WTC11 (cell line): ENCODE measurements at places on chromosomes 13 and 19. TPM values are rescaled to one million over a fixed set of nuclear protein-coding genes. Genes with fewer than 3 reads are reported as not detected.

DNA sequence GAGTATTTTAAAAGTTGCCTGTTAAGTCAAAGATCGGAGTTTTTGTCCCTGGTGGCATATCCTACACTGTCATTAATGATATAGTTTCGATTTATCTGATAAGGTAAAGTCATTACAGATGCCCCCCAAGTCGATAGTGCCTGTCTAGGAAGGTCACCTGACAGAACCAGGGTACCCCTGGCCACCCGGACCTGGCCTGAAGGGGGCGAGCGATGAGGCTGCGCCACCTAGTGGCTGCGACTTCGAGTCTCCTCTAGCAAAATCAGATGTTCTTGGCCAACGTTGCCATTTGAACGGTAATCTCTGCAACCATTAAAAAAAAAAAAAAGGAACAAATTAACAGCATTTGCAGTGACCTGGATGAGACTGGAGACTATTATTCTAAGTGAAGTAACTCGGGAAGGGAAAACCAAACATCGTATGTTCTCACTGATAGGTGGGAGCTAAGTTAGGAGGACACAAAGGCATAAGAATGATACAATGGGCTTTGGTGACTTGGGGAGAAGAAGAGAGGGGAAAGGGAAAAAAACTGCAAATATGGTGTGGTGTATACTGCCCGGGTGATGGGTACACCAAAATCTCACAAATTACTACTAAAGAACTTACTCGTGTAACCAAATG, 565.1 kb downstream of the LIG4 start:
- peak; percentile 83 for DNase-seq

DNA sequence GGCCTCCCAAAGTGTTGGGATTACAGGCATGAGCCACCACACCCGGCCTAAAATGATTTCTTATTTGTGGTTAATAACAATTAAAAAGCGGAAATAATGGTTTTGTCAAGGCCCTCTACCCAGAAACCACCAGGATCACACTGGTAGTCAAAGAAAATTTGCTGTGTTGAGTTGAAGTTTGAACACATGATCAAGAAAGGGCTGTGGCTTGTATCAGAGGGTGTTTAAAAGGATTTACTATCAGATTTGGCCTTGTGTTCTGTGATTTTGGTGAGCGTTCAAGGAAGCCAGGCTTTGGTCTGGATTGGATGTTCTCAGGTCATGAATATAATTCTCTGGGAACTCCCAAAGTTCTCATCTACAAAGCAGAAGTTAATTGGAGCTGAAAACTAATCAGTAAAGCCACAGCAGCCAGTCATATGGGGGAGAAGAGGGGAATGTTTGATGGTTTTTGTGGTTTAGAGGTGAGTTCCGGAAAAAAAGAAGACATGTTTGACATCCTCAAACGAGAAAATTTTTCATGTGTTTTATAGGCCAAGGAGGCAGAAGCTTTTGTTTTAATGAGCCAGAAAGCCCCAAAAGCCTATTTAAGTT, 10.6 kb upstream of the ZNF556 start:
- DNase-seq: no peak

DNA sequence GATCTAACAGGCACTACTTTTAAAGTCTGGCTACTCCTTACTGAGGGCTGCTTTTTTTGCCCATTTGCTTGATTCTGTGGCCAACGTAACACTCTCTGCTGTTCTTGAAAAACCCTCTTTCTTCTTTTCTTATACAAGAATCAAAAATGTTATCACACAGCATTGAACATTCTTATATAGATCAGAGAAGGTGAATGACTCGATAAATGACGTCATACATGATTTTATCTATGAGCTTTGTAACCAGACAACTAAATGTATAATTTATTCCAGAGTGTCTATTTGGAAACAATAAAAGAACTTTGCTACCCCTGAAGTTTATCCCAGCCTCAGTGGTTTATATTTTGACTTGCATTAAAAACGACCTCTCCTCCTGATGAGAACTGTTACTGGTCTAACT, 12.4 kb downstream of the RFX2 start:
- no peak for DNase-seq

ERCC1 gene
- 43.7 to 60.6 TPM (median 60.1 TPM) in 3 replicates for total RNA-seq

DNA sequence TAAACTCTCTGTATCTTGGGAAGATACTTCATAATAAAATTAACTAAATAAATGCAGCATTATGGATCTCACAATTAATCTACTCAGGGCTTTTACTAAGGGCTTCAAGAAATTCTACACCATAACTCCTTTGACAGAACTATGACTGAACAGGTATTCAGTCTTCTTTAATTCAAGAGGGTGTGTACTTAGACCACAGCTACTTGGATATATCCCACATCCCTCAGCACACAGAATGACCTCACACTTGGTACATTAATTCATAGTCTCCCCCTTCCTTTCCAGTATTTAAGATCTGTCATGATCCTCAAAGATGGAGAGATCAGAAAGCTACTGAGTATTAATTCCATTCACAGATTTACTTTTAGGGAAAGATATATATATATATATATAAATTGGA, 11.6 kb downstream of the DIAPH3 start:
- no peak for DNase-seq

GRCh38 chr13:91745967-91746366, 347.5 kb downstream of the GPC5 start:
- DNase-seq: no peak

DNA sequence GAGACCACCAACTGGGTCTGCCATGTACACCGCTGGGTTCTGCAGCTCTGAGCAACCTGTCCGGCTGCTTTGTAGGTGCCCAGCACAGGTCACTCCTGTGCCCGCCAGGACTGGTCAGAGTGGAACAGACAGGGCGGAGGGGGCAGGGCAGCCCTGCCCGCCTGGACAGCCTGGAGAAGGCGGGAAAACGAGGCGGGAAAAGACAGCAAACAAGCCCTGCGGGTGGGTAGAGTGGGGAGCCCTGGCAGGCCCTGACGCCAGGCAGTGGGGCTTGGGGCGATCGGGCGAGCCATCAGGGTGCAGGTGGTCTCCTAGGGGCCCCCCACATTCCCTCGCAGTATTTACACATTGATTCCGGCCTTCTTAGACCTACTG, 533 bp upstream of the UHRF1 start:
- no peak for DNase-seq

SYMPK gene
- total RNA-seq: 105 to 111 TPM (median 106 TPM) in 3 replicates

CGB8 gene
- 0.31 TPM in 1 of 3 replicates, not detected in the others for total RNA-seq

DNA sequence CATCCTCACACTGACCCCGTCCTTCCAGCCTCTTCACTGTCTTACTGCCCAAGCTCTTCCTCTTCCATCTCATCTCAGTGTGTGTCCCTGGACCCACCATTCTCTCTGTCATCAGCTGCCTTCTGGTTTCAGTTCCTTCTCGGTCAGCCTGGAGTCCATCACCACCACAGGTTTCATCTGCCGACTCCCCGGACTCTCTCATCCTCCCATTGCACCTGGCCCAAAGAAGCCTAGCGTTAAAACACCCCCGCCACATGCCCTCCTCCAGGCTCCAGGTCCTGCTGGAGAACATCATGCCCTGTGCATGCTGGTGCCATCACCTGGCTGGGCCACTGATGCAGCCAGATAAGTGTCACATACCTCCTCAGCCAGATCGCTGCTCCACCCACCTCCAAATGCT, 122.1 kb upstream of the GPR12 start:
- no peak for DNase-seq

GRCh38 chr13:98144801-98145350, 2.0 kb downstream of the FARP1 start:
- DNase-seq: peak; percentile 52

ARGLU1 gene
- 115 to 130 TPM (median 125 TPM) in 3 replicates for total RNA-seq

- DNase-seq: no peak
Observed at GRCh38 chr13:40192452-40192851, 474.0 kb downstream of the FOXO1 start.

APC2 gene
- 1.0 to 1.4 TPM (median 1.1 TPM) in 3 replicates for total RNA-seq
